ENCODE measurements at places on chromosomes 7 and 10.

GRCh38 chr7:5387711-5388245 lies 35.9 kb downstream of the TNRC18 start:
- no peak for DNase-seq

DNA sequence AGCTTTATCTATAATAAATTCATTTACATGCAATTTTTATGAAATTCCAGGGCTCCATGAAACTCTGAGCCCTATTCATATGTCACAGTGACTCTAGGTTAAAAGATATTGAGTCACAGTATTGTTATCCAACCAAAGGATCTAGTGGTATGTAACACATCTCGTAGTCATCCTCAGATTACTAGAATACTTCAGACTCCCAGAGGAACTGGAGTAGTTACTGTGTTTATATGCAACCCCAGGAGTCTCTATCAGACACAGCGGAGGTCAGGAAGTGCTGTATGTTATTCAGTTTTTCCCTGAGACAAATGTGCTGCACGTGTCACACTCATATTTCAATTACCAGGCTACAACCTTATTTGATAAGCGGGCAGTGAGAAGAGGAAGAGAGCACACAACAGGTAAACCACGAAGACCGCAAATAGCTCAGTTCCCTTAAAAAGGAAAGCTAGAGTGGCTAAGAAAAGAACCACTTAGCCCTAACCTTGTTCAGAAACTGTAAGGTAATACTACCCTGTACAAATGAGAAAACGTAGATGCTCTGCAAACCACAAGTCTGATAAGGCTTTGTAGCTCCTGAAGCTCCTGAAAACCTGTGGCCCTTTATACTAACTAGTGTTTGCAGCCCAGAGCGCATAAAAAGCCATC lies 114.0 kb upstream of the CNTNAP2 start:
- no peak for DNase-seq

GRCh38 chr10:60352105-60352504 lies 37.6 kb downstream of the ANK3 start:
- no peak for DNase-seq

- no peak for DNase-seq
Measured at GRCh38 chr10:112185959-112186358, 2.4 kb upstream of the GPAM start.

GRCh38 chr10:69901628-69902505 lies 100.2 kb downstream of the COL13A1 start:
- DNase-seq, result no peak

DNA sequence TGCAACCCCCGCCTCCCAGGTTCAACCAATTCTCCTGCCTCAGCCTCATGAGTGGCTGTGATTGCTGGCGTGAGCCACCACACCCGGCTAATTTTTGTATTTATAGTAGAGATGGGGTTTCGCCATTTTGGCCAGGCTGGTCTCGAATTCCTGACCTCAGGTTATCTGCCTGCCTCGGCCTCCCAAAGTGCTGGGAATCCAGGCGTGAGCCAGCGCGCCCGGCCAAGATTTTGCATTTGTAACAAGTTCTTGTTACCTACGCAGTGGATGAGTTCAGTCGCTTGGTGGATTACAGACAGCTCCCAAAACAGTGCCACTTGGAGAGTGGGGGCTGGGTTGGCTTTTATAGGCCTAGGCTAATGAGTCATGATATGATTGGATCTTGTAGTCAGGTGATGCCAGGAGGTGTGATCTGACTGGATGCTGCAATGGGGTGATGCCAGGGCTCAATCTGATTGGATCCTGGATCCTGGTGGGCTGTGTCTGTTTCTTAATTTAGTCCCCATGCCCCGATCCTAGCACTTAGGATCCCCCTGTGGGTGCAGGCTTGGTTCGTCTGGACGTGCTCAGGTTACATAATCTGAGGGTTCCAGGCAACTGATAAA lies 20.3 kb downstream of the SBDS start:
- DNase-seq, result no peak

GRCh38 chr7:1670894-1671593 lies 967 bp downstream of the ELFN1 start:
- DNase-seq, result no peak

DNA sequence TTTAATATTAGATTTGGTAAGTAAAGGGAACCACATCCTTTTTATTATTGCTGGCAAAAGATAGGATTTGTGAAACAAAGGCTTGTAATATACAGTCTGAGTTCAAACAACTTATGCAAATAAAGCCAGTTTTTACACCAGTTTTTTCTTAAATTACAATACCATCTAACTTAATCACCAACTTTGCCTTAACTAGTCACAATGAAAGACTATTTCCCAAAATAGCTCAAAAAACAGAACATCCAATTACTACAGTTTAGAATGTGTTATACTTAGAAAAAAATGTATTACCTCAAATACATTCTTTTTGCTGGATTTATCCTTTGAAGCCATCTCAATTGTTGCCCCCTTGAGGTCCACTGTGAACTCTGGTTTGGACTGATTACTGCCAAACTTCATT lies 108.5 kb downstream of the ARHGAP12 start:
- DNase-seq, result no peak

- DNase-seq, result no peak
Measured at GRCh38 chr10:104350127-104350635, 3.5 kb upstream of the CFAP58 start.

DNA sequence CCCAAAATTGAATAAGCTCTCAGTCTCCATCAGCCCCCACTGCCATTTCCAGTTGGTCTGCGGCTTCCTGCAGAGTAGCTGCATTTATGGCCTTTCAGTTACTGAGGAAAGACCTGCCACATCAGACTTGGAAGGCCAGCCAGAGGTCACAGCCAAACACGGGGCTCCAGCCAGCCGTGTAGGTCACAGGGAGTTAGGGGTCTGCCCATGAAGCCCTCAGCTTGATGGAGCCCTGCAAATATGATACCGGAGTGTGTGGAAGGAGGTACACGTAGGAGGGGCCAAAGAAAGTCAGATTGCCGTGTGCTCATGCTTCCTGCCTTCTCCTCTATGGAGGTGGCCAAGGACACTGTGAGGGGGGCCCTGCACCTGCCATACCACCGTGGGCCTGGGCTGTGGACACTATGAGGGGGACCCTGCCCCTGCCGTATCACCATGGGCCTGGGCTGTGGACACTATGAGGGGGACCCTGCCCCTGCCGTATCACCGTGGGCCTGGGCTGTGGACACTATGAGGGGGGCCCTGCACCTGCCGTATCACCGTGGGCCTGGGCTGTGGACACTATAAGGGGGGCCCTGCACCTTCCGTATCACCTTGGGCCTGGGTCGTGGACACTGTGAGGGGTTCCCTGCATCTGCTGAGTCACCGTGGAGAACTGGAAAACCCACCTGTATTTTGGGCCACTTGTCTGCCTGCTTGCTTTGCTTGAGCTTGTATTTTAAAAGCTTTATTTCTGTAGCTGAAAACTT lies 335.7 kb upstream of the SHH start:
- no peak for DNase-seq

DNA sequence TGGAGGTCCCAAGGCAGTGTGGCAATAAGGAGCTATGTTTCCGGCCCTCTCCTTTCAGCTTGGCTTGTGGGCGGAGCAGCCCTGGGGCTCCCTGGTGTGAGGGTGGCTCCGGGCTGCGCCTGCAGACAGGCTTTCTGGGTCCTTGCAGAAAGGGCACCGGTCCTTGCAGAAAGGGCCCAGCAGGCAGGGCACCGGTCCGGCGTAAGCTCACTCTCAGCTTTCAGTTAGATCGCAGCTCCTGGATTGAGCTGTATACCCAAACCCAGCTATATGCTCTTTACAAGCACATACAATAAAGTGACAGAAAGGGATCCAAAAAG lies 293.8 kb upstream of the SHH start:
- DNase-seq, result no peak

DNA sequence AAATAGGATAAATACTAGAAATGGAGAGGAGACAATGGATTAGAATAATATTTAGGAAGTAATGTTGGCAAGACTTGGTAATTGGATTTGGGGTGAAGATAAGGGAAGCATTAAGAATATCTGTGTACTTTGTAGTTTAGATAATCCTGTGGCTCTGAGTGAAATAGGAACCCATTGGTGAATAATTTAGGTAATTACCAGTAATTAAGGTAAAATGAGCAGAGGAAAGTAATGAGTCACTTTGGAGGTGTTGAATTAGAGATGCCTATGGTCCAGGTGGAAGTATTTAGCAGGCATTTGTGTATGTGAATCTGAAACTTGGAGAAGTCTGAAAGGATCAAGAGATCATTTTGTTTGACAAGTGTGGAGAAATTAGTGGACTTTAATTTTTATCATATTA lies 5.7 kb downstream of the C1GALT1 start:
- no peak for DNase-seq

DNA sequence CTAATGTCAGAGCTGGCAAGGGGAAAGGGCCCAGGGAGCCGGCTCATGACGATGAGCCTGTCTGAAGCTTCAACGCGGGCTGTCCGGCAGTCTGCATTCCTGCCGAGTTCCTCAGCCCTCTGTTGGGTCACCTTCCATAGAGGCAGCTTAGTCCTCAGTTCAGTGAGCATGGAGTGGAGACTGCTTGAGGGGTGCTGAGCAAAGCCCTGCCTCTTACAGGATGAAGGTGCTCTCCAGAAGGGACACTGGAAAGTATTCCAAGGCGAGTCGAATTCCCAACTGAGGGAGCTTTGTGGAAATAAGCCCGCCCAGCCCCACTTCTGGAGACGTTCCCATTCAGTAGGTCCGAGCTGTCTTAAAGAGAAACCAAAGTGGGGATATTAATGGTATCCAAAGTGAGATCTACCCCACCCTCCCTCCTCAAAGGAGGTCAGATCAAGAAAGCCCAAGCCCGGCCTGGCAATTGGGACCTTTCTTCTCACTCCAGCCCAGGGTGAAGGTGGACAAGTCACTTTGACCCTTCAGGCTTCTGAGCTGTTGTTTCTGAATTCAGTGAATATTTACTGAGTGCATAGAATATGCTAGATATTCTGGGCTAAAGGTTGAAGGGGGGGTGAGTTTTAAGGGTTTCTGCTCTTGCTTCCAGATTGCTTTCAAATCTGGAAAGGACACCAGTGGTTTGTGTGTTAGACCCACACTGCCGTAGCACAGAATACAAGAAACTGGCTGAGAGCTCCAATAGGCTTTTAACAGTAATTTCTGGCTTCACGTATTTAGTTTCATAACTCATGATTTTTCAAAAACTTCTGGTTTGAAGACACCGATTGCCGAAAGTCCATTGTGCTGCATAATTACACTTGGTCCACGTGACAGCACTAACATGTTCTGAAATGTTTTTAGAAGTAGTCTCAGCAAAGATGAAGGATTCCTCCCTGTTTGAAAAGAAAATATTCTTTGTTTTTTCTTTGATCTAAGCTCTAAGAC lies 3.5 kb downstream of the EGFR start:
- DNase-seq, result no peak

GRCh38 chr7:235576-236395 lies 43.4 kb downstream of the FAM20C start:
- DNase-seq, result no peak

DNA sequence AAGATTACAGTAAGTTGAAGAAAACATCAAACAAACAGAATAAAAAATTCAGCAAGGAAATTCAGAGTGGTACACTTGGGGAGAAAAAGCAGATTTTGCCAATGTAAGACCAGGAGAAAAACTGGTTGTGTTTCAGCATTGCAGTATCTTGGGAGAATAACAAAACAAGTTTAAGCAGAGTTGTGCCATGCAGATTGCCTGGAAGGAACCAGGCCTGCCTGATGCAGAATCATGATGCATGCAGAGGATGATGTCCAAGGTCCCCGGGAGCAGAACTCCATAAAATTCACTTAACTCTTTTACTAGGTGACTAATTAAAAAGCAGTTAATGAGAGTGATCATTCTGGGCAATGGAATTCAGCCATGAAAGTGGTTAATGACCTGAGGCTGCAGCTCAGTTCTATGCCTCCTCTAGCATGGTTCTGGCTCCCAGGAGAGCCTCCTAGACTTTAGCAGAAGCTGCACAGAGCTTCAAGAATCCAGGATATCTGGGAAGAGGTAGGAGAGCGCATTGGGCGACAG lies 379.7 kb upstream of the C7orf33 start:
- DNase-seq, result no peak

DNA sequence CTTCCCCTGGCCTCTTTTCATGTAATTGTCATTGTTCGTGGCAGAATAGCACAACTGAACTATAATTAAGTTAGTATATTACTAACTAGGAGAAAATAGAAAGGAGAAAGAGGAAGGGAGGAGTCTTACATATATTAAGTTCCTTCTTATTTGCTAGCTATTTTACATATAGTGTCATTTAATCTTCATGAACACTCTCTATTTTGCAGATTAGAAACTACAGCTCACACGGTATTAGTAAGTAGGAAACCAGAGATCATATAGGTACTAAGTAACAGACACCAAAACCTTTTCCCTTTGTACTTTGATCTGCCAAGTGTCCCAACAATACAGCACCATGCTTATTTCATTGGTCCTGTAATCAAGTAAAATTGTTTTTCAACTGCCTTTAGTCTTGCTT lies 202.4 kb upstream of the HPS1 start:
- no peak for DNase-seq

GRCh38 chr7:100886936-100887515 lies 2.5 kb downstream of the UFSP1 start:
- no peak for DNase-seq

- no peak for DNase-seq
Measured at GRCh38 chr10:113151190-113151666, 201.2 kb downstream of the TCF7L2 start.

GRCh38 chr10:116464257-116464656 lies 36.6 kb downstream of the PNLIPRP3 start:
- DNase-seq, result no peak

GRCh38 chr7:100865372-100865911 lies 1.7 kb upstream of the TRIP6 start:
- no peak for DNase-seq

DNA sequence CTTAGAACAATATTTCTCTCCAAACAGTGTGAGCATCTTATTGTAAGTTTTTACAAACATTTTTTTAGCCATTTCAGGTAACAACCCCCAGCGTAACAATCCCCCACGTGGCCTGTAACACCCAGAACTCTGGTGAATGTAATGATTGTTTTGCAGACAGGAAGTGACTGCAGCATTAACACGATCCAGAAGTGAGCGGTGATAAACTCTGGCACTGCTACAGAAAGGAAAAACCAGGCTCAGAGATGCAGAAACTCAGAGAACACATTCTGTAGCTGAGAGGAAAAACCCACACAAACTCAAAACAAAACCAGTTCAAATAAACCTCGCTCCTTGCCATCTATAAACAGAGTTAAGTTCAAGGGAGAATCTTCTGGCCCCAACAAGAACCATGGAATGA lies 285.7 kb downstream of the FGFR2 start:
- DNase-seq, result no peak

DNA sequence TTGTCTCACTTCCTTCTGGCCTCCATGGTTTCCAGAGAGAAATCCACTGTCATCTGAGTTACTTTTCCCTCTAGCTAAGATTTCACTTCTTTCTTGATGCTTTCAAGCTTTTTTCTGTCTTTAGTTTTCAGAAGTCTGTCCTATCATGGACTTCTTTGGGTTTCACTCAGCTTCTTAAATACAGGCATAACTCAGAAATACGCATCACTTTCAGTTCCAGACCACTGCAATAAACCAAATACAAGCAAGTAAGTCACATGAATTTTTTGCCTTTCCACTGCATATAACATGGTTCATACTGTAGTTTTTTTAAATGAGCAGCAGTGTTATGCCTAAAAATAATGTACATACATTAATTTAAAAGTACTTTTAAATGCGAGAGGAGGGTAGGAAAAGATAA lies 48.7 kb downstream of the STK17A start:
- DNase-seq, result no peak

GRCh38 chr7:42017349-42017986 lies 219.5 kb downstream of the GLI3 start:
- DNase-seq, result no peak

GRCh38 chr7:141181812-141182211 lies 107.9 kb downstream of the TMEM178B start:
- no peak for DNase-seq

Data from NCI-H2107 (cell line).